ENCODE measurements at places on chromosomes 6 and 20.

- no peak for DNase-seq
These were observed 523.1 kb downstream of the HTR1B start for GRCh38 chr6:76940191-76940590.

- DNase-seq: peak; percentile 62
These were observed 39.8 kb upstream of the ARHGAP18 start for GRCh38 chr6:129749749-129750120.

DNA sequence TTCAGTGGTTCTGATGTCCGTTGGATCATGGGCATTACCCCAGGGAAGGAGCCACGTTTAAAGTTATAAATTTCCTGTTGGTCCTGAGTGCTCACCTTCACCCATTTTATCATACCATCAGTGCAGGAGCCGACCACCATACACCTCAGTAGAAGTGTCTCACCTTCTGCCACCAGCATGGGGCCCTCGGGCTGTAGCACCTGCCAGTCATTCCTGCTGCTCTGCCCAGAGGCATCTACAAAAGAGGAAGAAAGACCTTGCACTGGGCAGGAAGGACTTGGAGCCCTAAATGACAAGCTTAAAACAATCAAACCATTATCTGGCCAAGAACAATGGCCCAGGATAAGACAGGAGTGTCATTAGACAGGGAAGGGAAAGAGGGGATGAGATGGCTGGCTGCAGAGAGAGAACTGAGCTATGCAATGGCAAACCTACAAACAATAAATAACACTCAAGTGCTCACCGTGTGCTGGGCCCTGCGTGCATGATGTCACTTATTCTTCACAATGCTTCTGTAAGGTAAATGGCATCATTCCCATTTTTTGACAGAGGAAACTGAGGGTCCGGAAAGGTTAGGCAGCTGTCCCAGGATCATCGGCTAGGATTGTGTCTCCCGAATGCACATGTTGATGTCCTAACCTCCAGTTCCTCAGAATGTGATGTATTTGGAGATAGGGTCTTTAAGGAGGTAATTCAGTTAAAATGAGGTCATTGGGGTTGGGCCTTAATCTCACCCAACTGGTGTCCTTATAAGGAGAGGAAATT is 11.2 kb downstream of the SIRPB2 start:
- DNase-seq: no peak

- no peak for DNase-seq
These were observed 277.2 kb downstream of the PRKN start for GRCh38 chr6:162450358-162450757.

DNA sequence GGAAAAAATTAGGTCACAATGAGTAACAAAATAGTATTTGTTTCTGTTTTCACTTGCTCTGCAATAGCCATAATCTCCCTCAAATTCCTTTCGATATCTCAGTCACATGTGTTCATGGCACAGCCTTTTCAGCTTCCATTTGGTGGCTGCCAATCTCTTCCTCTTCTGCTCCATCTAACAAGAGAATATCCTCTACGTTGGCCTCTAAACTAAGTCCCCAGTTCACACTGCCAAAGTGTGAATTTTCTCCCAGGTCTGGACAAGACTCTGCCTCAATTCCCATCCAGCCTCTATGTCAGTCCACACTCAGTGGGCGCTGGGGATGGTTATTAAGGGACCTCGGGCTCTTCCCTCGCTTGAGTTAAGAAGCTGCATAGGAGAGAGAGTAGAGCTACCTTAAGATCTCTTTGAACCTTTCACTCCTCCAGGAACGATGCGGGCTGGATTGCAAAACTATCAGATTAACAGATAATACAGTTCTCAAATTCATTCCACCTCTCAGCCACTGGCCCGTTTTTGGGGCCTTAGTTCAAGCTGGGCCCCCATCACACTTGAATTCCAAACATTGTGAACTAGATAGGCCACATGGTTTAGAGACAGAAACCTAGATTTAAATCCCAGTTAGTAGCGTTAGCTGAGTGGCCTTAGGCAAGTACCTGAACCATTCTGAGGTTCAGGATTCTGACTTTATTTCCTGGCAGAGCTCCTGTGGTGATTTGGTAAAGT is 250.2 kb upstream of the QKI start:
- no peak for DNase-seq

GRCh38 chr6:85298553-85298952 is 151.3 kb upstream of the NT5E start:
- DNase-seq: no peak

GRCh38 chr20:271069-271468 is 13.5 kb downstream of the DEFB132 start:
- no peak for DNase-seq

GRCh38 chr20:34567892-34568865 is 9.7 kb downstream of the MAP1LC3A start:
- DNase-seq: no peak

- no peak for DNase-seq
These were observed 305 bp downstream of the IL17A start for GRCh38 chr6:52186480-52186879.

GRCh38 chr20:8834851-8835250 is 234.0 kb upstream of the PLCB4 start:
- DNase-seq: no peak

DNA sequence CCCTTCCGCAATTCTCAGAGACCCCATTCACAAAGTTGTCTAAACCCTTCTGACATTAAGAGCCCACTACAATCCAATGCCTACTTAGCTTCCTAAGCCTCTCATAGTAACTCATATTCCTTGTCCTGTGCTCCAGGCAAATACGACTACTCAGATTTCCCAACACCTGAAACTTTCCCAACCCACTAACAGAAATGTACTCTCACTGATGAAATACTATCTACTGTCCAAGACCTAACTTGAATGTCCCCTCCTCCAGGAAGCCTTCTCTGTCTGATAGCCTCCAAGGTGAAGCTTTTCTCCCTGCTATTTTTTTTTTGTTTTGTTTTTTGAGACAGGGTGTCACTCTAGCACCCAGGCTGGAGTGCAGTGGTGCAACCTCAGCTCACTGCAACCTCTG is 30.4 kb downstream of the GPLD1 start:
- DNase-seq: no peak

DNA sequence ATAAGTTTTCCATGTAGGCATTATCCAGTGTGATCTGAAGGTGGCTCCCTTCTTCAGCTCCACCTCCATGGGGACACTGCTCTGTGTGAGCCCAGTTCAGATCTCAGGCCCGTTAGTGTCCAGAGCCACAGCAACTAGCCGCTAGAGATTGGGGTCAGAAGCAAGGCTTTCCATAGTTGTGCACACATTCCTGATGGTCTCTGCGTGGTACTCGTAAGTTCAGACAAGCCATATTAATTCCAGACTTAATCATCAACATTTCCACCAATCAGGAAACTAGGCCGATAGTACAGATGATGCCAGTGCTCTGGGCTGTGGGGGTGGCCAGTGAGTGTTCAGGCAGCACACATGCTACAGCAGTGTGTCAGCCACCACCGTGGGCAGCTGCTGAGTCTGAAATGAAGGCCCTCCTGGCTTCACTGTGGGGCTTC is 17.5 kb upstream of the SYNCRIP start:
- DNase-seq: no peak

GRCh38 chr20:2637246-2637645 is 15.2 kb upstream of the NOP56 start:
- no peak for DNase-seq

- peak; percentile 5 for DNase-seq
These were observed 144.2 kb downstream of the MYO6 start for GRCh38 chr6:75893058-75893775.

- DNase-seq: no peak
These were observed 128.8 kb upstream of the PDE7B start for GRCh38 chr6:135722679-135723078.

DNA sequence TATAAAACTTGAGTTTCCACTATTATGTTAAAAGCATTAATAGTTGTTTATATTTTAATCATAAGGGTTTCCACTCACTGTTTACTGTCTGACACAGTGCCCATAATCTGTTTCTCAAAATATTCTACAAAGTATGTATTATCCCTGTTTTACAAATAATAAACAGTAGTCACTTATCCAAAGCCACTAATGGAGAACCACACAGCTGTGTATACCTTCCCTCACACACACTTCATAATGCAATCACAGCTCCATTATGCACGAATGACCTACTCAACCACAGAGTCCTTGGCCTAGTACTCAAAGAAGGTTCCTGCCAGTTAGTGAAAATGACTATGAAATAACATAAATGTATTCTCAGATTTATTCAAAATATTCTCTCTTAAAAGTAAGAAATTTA is 103.1 kb downstream of the EPB41L2 start:
- no peak for DNase-seq

GRCh38 chr6:125987026-125987617 is 782 bp downstream of the TRMT11 start:
- DNase-seq: no peak

DNA sequence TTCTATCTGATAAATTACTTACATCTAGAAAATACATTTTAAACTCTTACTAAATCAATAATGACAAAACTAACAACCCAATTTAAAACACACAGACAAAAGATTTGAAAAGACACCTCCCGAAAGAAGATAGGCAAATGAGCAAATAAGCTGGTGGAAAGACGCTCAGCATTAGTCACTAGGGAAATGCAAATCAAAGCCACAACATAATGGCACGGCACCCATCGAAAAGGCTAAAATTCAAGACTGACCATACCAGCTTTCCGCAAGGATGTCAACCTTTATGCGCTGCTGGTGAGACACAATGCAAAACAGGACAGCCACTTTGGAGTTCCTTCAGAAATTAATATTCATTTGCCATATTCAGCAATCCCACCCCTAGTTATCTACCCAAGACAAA is 25.9 kb downstream of the TAF4 start:
- no peak for DNase-seq

- DNase-seq: peak; percentile 85
These were observed 9.8 kb upstream of the HECA start for GRCh38 chr6:139124887-139125672.

DNA sequence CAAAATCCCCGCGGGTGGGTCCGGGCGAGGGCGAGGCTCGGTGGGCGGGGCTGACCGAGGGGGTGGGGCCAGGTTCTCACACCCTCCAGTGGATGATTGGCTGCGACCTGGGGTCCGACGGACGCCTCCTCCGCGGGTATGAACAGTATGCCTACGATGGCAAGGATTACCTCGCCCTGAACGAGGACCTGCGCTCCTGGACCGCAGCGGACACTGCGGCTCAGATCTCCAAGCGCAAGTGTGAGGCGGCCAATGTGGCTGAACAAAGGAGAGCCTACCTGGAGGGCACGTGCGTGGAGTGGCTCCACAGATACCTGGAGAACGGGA is 809 bp downstream of the HLA-G start:
- no peak for DNase-seq

GRCh38 chr6:40956936-40957335 is 82.1 kb downstream of the UNC5CL start:
- no peak for DNase-seq

All from CD8-positive, alpha-beta memory T cell (primary cell).